NCI-H187 treated with DMSO at 0.1 percent for 48 hours (cell line): ENCODE measurements at places on chromosomes 1 and 21.

- no peak for DNase-seq
Measured at GRCh38 chr1:151346082-151346768, 827 bp downstream of the RFX5 start.

GRCh38 chr1:174157157-174157806, 2.0 kb upstream of the RABGAP1L start:
- DNase-seq = no peak

- DNase-seq = no peak
Measured at GRCh38 chr1:5385096-5385799, 607.0 kb downstream of the NPHP4 start.

- no peak for DNase-seq
Measured at GRCh38 chr1:38037221-38037939, 9.2 kb downstream of the POU3F1 start.

DNA sequence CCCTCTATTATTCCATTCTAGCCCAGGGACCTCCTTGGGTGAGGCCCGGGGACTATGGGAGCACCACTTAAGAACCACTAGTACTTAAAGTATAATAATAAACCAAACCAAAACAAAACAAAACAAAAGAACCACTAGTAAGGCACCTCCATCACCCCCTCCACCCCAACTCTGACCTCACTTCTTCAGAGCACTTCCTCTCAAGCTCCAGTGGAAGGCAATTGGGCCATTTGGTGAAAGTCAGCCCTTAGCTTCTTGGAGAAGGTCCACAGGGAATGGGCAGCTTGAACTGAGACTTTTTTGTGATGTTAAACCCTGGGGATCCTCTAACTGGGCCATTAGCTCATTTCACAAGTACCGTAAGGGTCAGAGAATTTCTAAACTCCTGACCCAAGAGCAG, 237.3 kb downstream of the RHOU start:
- no peak for DNase-seq

- peak; percentile 87 for DNase-seq
Measured at GRCh38 chr1:145977486-145978470, 13.3 kb downstream of the POLR3GL start.

DNA sequence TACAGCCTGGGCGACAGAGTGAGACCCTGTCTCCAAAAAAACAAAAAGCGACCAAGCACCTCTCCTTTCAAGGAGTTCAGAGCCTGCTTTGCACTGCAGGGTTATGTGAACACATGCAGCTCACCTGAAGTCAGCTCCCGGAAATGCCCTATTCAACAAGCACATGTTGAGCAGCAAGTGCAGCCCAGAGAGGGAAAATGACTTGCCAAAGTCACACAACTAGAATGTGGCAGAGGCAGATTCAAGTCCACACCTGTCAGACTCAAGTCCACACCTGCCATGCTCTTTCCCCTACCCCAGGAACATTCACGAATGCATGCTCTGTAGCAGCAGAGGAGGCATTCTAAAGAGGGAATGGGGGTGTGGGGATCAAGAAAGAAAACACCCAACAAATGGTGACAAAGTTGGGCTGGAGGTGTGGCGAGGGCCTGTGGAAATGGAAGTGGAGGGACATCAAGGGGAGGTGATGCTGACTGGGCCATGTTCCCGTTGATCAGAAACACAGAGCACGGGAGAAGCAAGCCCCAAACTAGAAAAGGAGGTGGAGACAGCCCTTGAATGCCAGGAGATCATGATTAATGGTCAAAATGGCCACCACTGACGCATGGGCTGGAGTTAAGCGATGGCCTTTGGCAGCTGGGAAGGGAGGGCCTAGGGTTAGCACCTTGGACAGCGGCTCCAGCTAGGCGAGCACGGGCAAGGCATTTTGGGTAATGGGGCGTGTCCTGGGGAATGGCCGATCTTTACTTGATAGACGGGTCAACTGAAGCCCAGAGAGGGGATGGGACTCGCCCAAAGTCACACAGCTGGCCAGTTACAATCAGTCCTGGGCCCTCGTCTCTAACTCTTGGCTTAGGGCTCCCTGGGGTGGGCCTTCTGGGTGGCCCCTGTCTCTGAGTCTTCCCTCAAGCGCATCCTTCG, 21.5 kb downstream of the RAP1GAP start:
- no peak for DNase-seq

- DNase-seq = no peak
Measured at GRCh38 chr1:179821524-179821923, 56.1 kb downstream of the TOR1AIP2 start.

DNA sequence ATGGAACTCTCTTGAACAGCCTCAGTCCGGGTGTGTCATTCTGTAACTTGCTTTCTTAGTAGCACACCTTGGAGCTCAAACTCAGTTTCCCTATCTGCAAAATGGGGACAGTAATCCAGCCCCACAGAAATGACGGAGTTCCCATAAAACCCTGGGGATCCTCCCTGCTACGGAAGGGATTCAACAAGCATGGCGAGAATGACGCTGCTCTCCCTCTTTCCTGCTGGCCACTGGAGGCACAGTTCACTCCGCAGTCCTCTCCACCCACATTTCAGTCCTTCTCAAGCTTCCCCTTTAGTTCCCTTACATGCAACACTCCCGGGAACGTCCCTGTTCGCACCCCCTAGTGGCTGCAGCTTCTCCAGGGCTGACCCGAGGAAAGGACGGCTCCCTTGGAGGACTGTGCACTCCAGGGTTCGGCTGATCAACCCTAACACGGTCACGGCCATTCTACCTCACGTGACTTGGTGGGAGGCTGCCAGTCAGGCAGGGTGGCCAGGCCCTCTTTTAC, 20.6 kb downstream of the RUNX3 start:
- DNase-seq = no peak

DNA sequence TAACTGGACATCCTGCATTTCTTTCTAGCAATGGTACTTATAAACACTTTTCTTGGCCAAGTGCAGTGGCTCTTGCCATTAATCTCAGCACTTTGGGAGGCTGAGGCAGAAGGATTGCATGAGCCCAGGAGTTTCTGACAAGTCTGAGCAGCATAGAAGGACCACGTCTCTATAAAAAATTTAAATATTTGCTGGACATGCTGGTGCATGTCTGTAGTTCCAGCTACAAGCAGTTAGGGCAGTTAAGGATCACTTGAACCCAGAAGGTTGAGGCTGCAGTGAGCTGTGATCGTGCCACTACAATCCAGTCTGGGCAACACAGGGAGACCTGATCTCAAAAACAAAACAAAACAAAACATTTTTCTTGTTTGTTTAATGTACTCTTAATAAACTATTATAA, 434.0 kb downstream of the PLA2G4A start:
- DNase-seq = no peak

DNA sequence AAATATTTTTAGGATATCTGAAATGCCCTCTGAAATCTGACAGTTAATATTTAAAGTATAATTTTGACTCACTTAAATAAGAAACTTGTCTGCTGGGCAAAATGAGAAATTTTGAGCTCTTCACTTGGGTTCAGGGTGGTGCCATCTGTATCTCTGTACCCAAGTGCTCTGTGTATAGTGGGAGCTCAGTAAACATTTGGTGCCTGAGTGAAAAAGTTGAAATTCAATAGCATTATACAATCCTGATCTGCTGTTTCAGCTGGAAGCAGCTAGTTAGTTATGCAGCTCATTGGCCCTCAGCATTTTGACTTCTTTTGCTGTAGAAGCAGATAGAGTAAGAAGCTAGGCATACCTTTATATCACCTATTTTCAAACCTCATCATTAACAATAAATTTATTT, 73.3 kb downstream of the RPE65 start:
- DNase-seq = no peak

DNA sequence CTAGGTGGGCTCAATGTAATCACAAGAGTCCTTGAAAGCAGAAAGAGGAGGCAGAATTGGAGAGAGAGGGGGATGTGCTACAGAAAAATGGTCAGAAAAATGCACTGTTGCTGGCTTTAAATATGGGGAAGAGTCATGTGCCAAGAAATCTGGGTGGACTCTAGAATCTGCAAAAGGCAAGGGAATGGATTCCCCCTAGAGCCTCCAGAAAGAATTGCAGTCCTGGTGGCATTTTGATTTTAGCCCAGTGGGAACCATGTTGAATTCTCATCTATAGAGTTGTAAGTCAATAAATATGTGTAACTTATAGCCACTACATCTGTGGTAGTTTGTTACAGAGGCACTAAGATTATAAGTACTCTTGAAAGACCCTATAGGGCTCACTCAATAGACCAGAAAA, 210.3 kb downstream of the ASTN1 start:
- DNase-seq = no peak

DNA sequence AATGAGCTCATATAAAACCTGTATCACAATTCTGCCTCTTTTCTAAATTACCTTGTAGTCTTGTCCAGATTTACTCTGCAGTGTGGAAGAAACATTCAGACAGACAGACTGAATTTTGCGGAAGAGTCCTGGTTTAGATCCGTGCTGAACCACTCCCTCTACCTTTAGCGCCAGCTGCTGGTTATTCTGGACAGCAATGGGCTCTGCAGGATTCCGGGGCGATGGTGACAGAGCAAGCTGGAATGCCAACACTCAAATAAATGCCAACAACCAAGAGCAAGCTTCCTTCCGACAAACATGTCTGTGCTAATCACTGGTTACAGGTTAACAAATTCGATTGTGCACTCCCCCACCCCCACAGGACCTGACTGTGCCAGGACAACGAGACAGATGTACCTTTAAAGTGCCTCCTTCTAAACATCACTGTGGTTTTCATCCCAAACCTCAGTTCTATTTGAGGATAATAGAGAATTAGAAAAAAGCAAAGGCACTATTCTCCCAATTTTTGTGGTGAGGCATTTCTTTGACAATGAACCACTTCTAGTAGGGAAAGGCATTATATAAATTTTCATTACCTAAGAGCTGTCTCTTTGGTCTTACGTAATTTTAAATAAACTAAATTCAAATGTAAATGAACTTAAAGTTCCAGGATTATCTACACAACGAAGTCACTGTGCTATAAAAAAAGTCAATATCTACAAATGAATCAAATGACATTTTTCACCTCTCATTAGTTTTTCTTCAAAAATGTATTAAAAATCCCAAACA, 90.4 kb downstream of the INTS7 start:
- no peak for DNase-seq

- DNase-seq = no peak
Measured at GRCh38 chr1:54124472-54124871, 28.3 kb downstream of the CDCP2 start.

DNA sequence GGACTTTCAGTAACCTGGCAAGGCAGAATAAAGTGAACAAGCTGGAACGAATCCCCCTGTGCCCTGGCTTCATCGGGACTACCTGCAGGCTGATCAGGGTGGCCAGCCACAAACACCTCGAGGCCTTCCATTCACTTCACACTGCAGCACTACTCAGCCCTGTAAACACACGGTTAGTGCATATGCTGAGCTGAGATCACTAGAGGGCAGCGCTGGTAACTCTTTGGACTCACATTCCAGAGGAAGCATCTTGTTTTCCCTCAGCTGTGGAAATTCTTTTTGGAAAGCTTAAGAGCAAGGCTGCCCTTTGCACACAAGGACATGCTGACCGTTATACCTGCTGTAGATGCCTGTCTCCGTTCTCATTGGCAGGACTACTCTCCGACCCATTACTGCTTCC, 32.1 kb downstream of the PCSK9 start:
- DNase-seq = no peak

- no peak for DNase-seq
Measured at GRCh38 chr1:19240673-19241538, 10.4 kb downstream of the EMC1 start.

- no peak for DNase-seq
Measured at GRCh38 chr1:209319549-209319948, 264.0 kb upstream of the CAMK1G start.

DNA sequence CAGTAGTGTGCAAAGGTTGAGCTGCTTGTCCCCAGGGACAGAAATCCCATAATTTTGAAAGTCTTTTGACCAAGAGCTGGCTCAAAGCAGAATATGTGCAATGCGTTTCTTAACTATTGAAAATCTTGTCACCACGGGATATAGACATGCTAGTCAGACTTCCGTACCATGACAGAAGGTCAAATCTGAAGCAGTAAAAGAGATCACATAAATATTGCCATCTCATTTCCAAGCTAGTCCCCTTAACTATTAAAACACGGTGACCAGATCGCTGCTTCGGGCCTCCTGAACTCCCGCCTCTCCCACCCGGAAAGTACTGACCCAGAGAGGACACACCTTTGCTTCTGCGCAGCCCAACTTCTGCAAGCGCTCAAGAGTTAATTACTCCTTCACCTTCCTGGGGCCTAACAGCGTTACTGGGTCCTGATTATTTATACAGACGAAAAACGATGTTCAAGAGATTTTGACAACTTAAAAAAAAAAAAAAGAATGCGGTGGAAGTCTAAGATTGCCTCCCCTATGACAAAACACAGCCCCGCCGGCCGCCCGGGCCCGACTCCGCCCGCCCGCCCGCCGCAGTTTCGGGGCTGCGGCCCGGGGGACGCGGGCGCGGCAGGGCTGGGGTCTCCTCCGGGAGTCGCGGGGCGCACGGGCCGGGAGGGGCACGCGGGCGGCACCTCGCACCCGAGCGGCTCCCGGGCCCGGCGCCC, 692 bp downstream of the SORT1 start:
- no peak for DNase-seq

- DNase-seq = no peak
Measured at GRCh38 chr21:15472108-15473040, 257.4 kb upstream of the USP25 start.

GRCh38 chr21:14526836-14527695, 19.0 kb downstream of the SAMSN1 start:
- no peak for DNase-seq

DNA sequence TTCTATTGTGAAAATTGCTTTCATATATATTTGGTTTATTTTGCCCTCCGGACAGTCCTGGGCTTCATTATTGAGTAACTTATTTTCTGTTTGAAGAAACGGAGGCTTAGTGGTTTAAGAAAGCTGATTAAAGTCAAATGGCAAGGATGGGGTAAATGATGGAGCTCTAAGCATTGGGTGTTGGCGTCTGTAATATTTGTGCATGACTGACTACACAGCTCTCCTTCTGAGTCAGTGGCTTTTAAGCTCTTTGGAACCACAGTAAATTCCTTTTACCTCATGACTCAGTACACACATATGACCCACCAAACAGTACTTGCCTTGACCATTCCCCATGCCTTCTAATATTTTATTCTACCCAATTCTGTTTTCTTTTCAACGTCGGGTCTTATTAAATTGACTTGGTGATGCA, 21.0 kb downstream of the B3GALT5 start:
- no peak for DNase-seq

GRCh38 chr1:62362061-62362917, 43.1 kb upstream of the KANK4 start:
- DNase-seq = no peak

DNA sequence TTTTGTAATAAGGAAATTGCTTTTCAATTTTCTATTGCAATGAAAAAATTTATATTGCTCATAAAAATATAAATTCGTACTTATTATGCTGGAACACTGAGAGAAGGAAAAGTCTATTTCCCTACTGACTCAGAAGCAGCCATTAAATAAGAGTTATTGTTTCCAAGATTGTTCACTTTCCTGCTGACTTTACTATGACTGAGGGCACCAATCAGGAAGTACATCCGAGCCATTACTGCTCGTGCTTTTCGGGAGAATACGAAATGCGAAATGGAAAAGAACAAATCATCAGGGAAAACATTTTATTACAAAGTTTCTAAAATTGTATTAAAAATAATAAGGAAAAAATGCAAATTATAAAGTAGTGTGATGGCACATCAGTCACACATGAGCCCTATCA, 204.8 kb downstream of the AKT3 start:
- no peak for DNase-seq
